ENCODE measurements at places on chromosomes 1 and 21. TPM values are rescaled to one million over a fixed set of nuclear protein-coding genes. Genes with fewer than 3 reads are reported as not detected.
A peak's percentile ranks its signal among the peaks of the same experiment; 100 is the strongest.

The PIGR gene
- not detected for total RNA-seq

The SHE gene
- 79.3 TPM for total RNA-seq

The FGR gene
- 0.46 TPM for total RNA-seq

The RXFP4 gene
- total RNA-seq: not detected

The A3GALT2 gene
- total RNA-seq: not detected

The INAVA gene
- total RNA-seq: 35.8 TPM

The TESK2 gene
- total RNA-seq: 8.0 TPM

The TNFSF4 gene
- 0.15 TPM for total RNA-seq

The KCNE2 gene
- not detected for total RNA-seq

The ANGPTL3 gene
- total RNA-seq: not detected

The ABCA4 gene
- 51.7 TPM for total RNA-seq

DNA sequence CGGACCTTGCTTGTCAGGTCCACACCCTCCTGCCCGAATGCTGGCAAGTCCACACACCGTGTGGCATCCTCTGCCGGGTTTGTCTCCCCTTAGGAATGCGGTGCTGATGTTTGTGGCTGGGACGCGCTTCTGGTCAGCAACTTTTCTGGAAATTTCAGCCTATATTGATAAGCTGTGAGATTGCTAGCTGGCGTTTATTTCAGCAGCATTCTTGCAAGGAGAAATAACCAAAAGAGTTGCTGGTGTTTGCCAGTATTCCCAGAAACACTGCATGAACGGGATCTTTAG lies 601 bp downstream of the CEPT1 start:
- peak; percentile 54 for DNase-seq
- H3K4me1 ChIP-seq: peaks cover 36% of the 10 kb centered on the region
- H3K36me3 ChIP-seq: peaks cover 16% of the 10 kb centered on the region
- H3K4me3 ChIP-seq: peak overlapping the region; percentile 99

DNA sequence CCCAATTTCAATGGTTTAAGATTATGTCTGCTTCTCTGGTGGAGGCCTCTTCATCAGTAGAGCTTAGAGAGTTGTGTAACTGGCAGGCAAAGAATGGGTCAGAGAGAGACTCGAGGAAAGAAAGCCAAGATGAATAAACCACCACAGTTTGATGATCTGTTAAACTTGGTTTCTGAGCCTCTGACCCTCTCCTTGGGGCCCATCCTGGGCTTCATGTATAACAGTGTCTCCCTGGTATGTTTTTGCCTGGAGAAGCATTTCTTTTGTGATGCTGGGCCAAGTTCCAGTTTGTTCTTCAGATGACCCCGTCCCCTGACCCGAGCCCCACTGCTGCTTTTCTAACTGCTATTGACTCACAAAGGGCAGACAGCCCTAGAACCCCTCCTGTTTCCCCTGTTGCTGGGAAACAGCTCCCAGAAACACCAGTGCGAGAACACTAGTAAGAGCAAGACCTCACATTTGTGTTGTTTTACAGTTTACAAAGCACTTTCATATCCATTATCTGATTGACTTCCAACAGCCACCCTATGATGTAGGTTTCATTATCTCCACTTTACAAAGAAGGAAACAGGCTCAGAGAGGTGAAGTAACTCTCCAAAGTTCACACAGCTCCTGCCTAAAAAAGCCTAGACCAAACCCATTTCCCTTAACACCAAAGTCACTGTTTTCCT lies 9.0 kb downstream of the CD2 start:
- DNase-seq: no peak
- peaks cover 5% of the 10 kb centered on the region for H3K27me3 ChIP-seq
- H3K36me3 ChIP-seq: no peaks in the 10 kb centered on the region
- no peak overlapping the region for H3K4me3 ChIP-seq

- H3K4me1 ChIP-seq: no peaks in the 10 kb centered on the region
- H3K36me3 ChIP-seq: no peaks in the 10 kb centered on the region
- no peak overlapping the region for H3K4me3 ChIP-seq
Observed at GRCh38 chr21:17931080-17931479, 111.9 kb upstream of the C21orf91 start.

- DNase-seq: no peak
- no peaks in the 10 kb centered on the region for H3K36me3 ChIP-seq
- no peak overlapping the region for H3K27ac ChIP-seq
- no peaks in the 10 kb centered on the region for H3K27me3 ChIP-seq
- H3K4me3 ChIP-seq: no peak overlapping the region
Observed at GRCh38 chr1:84972377-84972987, 24.4 kb downstream of the MCOLN2 start.

GRCh38 chr1:84643183-84643582 lies 47.1 kb downstream of the SSX2IP start:
- no peaks in the 10 kb centered on the region for H3K36me3 ChIP-seq
- H3K27me3 ChIP-seq: no peaks in the 10 kb centered on the region
- no peaks in the 10 kb centered on the region for H3K4me1 ChIP-seq
- H3K27ac ChIP-seq: no peak overlapping the region
- no peak overlapping the region for H3K4me3 ChIP-seq
- no peak for DNase-seq

GRCh38 chr1:200888349-200888838 lies 6.3 kb upstream of the INAVA start:
- H3K4me1 ChIP-seq: peaks cover 41% of the 10 kb centered on the region
- H3K27me3 ChIP-seq: peaks cover 14% of the 10 kb centered on the region
- DNase-seq: no peak
- peaks cover 5% of the 10 kb centered on the region for H3K36me3 ChIP-seq

- H3K27me3 ChIP-seq: no peaks in the 10 kb centered on the region
- H3K4me1 ChIP-seq: peaks cover 8% of the 10 kb centered on the region
- no peak overlapping the region for H3K4me3 ChIP-seq
- no peaks in the 10 kb centered on the region for H3K36me3 ChIP-seq
Observed at GRCh38 chr1:232248276-232248820, 381.6 kb downstream of the SIPA1L2 start.

- DNase-seq: peak; percentile 26
- H3K4me1 ChIP-seq: peaks cover 14% of the 10 kb centered on the region
- no peaks in the 10 kb centered on the region for H3K36me3 ChIP-seq
Observed at GRCh38 chr1:115098979-115099692, 9.8 kb upstream of the TSPAN2 start.

- H3K4me3 ChIP-seq: no peak overlapping the region
- no peak for DNase-seq
- no peaks in the 10 kb centered on the region for H3K4me1 ChIP-seq
- no peak overlapping the region for H3K27ac ChIP-seq
- H3K36me3 ChIP-seq: no peaks in the 10 kb centered on the region
Observed at GRCh38 chr1:29398431-29398830, 162.1 kb downstream of the PTPRU start.

DNA sequence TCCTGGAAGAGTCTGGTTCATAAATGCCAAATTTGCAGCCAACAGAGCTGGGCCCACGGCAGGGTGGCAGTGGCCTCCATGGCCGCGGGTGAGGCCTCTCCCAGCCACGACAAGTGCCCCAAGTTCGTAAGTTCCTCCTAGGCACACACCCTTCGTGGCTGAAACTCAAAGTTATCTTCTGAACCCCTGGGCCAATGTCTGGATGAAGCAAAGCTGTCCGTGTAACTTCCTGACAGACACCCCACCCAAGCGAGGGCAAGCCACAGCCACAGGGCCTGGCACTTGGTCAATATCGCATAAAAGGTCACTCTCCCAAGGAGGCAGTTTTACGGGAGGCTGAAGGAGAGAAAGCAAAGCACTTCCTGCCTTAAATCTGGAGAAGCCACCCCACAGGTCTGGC lies 27.8 kb upstream of the GPR153 start:
- no peak overlapping the region for H3K27ac ChIP-seq
- H3K36me3 ChIP-seq: no peaks in the 10 kb centered on the region
- no peak for DNase-seq
- no peaks in the 10 kb centered on the region for H3K4me1 ChIP-seq
- H3K27me3 ChIP-seq: peaks cover 6% of the 10 kb centered on the region

- no peaks in the 10 kb centered on the region for H3K36me3 ChIP-seq
- DNase-seq: no peak
- H3K4me3 ChIP-seq: no peak overlapping the region
- H3K4me1 ChIP-seq: peaks cover 34% of the 10 kb centered on the region
Observed at GRCh38 chr1:85321237-85321964, 45.0 kb upstream of the BCL10 start.

- H3K27me3 ChIP-seq: peaks cover 7% of the 10 kb centered on the region
- no peaks in the 10 kb centered on the region for H3K36me3 ChIP-seq
- no peaks in the 10 kb centered on the region for H3K4me1 ChIP-seq
- no peak overlapping the region for H3K4me3 ChIP-seq
- no peak overlapping the region for H3K27ac ChIP-seq
- no peak for DNase-seq
Observed at GRCh38 chr1:21352586-21352985, 62.3 kb upstream of the ECE1 start.

DNA sequence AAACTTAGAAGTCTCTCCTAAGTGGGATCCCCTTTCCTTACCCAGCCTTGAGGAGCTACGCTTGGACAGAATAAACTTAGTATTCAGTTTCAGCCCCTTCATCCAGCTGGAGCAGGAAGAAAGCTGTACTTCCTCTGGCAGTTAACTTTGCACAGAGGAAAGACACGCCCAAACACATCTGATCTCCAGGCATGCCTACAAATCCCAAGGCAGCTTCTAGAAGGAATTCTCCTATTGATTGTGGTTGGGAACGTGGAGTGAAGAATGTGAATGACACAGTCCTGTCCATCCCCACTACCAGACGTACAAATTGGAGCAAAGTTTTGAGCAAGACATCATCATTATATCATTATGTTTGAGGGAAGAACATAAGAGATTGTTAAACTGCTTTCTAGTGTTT lies 6.6 kb upstream of the AK4 start:
- peaks cover 11% of the 10 kb centered on the region for H3K4me1 ChIP-seq

GRCh38 chr1:39568208-39568607 lies 8.4 kb downstream of the PABPC4 start:
- H3K27me3 ChIP-seq: no peaks in the 10 kb centered on the region
- no peak for DNase-seq
- H3K36me3 ChIP-seq: peaks cover 58% of the 10 kb centered on the region
- no peak overlapping the region for H3K4me3 ChIP-seq
- no peak overlapping the region for H3K27ac ChIP-seq

GRCh38 chr1:22612671-22613571 lies 23.5 kb upstream of the C1QA start:
- peaks cover 4% of the 10 kb centered on the region for H3K4me1 ChIP-seq
- no peak for DNase-seq
- no peak overlapping the region for H3K27ac ChIP-seq

DNA sequence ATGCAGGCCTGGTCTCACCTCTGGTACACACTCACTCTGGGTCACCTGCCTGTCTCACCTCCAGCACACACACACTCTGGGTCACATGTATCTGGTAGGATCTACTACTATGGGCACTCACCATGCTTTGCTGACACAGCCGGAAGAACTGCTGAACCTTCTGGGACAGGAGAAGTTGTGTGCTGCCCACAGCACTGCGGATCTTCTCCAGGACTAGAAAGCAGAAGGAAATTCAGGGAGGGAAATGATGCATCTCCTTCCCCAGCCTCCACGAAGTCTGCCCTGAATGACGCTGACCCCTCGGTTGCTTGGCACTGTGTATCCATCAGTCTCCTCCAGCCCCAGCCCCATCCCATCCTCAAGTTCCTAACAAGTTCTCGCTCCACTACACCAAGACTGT lies 7.9 kb upstream of the SMIM12 start:
- H3K36me3 ChIP-seq: peaks cover 8% of the 10 kb centered on the region
- DNase-seq: no peak
- peak overlapping the region; percentile 70 for H3K4me3 ChIP-seq
- H3K27me3 ChIP-seq: peaks cover 10% of the 10 kb centered on the region
- peak overlapping the region; percentile 37 for H3K27ac ChIP-seq

DNA sequence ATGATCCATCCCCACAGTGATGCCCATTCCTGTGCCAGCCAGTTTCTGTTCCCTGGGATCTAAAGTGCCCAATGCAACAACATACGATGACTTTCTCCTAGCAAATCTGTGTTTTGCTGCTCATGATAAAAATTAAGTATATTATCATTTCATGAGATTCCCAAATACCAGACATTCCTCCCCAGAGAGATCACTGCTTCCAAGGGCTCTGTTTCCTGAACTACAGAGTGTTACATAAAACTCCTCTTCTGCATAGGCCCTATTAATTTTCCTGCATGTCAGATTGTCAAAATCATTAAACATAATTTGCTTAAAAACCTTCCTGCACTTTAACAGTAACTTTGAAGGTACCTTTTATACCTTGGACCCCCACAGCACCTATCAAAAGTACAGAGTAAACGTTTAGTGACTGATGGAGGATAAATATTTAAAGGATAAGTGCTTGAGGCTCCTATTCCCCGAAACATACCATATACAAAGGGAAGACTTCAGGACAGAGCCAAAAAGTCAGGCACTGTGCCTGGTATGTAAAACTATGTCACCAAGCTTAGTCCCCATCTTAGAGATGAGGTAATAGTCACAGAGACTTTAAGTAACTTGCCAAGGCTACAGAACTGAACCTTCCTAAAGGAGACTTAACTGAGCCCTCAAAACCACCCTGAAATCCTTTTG lies 50.2 kb downstream of the SLC25A24 start:
- peaks cover 3% of the 10 kb centered on the region for H3K4me1 ChIP-seq
- no peak for DNase-seq
- no peaks in the 10 kb centered on the region for H3K27me3 ChIP-seq
- H3K36me3 ChIP-seq: peaks cover 52% of the 10 kb centered on the region
- H3K27ac ChIP-seq: no peak overlapping the region
- H3K4me3 ChIP-seq: peak overlapping the region; percentile 4

- peak overlapping the region; percentile 37 for H3K27ac ChIP-seq
- H3K4me1 ChIP-seq: peaks cover 7% of the 10 kb centered on the region
- H3K36me3 ChIP-seq: peaks cover 7% of the 10 kb centered on the region
- peaks cover 2% of the 10 kb centered on the region for H3K27me3 ChIP-seq
Observed at GRCh38 chr1:155893389-155894142, 17.6 kb downstream of the RIT1 start.

DNA sequence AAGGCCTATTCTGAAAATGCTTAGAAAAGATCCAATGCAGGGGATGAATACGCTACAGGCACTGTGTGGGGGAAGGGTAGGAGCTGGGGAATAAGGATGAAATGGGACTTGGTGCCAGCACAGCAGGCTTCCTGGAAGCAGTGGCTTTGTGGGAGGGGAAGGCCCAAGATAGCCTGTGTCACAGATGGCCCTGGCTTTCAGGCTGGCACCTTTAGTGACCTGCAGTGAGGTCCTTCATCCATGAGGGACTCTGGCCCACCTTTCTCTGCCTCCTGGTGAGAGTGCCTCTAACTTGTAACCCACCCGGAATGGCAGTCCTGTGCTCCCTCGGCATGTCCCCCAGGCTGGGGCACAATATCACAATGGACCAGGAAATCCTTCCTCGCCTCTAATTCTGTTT lies 919 bp downstream of the CHI3L1 start:
- no peak overlapping the region for H3K4me3 ChIP-seq
- no peaks in the 10 kb centered on the region for H3K36me3 ChIP-seq
- no peak overlapping the region for H3K27ac ChIP-seq
- peaks cover 11% of the 10 kb centered on the region for H3K4me1 ChIP-seq

DNA sequence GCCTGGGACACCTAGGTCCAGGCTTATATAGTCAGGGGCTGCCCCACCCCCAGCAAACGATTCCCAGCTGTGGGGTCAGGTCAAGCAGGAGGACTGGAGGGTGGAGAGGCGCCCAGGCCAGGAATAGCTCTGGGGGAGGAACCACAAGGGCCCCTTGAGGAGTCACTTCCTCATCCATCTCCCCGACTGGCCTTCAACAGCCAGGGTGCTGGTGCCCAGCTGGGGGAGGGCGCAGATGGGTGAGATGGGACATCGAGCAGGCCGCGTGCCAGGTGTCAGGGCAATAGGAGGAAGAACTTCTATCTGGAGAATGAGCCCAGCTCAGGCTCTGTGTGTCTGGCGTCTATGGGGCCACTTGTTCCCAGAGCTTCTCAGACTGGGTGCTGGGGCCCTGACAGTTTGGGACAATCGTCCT lies 208 bp upstream of the MYBPH start:
- no peak overlapping the region for H3K27ac ChIP-seq
- no peak for DNase-seq
- H3K4me3 ChIP-seq: no peak overlapping the region

- no peaks in the 10 kb centered on the region for H3K36me3 ChIP-seq
- H3K27me3 ChIP-seq: no peaks in the 10 kb centered on the region
- no peaks in the 10 kb centered on the region for H3K4me1 ChIP-seq
- H3K27ac ChIP-seq: no peak overlapping the region
- H3K4me3 ChIP-seq: no peak overlapping the region
Observed at GRCh38 chr1:62613890-62614289, 16.6 kb downstream of the ANGPTL3 start.

All from endothelial cell (in vitro differentiated cells).